ENCODE measurements at places on chromosomes 1 and 21.

DNA sequence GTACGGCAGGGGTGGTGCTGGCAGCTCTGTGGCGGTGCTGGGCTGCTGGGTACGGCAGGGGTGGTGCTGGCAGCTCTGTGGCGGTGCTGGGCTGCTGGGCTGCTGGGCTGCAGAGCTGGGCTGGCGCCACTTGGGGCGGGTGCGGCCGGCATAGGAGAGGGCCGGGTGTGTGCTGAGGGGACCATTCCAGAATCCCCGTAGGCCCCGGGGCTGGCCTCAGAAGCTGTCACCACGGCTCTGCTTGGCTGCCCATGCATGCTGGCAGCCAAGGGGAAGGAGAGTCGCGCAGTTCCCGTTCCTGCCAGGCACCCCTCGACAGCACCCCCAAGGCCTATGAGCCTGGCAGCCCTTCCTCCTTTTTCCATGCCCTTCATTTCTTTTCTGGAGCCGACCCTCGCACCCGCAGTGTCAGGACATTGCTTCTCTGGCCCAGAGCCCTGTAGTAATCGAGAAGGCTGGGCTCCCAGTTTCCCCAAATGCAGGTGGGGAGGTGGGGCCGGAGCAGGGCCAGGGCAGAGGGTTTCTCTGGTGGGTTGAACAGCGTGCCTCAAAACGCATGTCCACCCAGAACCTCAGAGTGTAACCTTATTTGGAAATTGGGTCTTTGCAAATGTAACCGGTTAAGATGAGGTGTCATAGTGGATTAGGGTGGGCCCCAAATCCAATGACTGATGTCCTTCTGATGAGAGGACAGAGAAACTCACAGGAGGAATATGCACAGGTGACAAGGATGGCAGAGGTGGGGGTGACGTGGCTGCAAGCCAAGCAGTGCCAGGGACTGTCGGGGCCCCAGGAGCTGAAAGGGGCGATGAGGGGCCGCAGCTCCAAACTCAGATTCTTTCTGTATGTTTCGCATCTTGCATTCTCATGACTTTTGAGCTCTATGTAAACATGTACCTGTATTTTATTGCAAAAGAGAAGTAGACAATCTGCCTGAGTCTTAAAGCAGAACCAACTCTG is 71.0 kb upstream of the ACTRT2 start:
- no peak overlapping the region for H3K27ac ChIP-seq
- peaks cover 46% of the 10 kb centered on the region for H3K27me3 ChIP-seq
- H3K4me3 ChIP-seq, result no peak overlapping the region

GRCh38 chr21:41777951-41778815 is 11.3 kb upstream of the RIPK4 start:
- H3K27ac ChIP-seq, result no peak overlapping the region
- DNase-seq, result peak; percentile 89
- peaks cover 8% of the 10 kb centered on the region for H3K4me1 ChIP-seq
- no peak overlapping the region for H3K4me3 ChIP-seq
- H3K27me3 ChIP-seq, result peaks cover 38% of the 10 kb centered on the region

DNA sequence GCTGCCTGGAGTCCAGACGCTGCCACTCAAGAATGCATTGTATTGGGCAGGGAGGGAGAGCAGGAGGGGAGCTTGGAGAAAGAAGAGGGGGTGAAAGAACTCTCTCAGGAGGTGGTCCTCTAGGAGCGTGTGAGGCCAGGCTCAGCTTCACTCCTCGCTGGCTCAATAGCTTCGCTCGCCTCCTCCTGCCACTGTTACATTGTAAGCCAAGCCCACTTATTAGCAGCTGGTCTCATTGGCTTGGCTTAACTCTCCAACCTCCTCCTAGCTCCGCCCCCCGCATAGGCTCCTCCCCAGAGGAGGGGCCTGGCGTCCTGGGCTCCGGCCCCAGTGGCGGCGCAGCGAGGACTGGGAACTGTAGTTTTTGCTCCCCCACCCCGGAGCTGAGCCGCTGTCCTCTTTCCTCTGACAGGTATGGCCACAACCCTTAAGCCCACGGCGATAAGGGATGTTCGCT is at the start of gene KCNN3:
KCNN3 (minus strand) TSS at position 167 of the 457 bp plus-strand sequence. CDS start 317 bp downstream, outside the sequence.
- H3K27ac ChIP-seq, result no peak within 1 kb of the TSS
- peaks cover 22% of the 10 kb centered on the region for H3K4me1 ChIP-seq
- peak within 1 kb of the TSS; percentile 52 for H3K4me3 ChIP-seq
- peak; percentile 94 for DNase-seq

DNA sequence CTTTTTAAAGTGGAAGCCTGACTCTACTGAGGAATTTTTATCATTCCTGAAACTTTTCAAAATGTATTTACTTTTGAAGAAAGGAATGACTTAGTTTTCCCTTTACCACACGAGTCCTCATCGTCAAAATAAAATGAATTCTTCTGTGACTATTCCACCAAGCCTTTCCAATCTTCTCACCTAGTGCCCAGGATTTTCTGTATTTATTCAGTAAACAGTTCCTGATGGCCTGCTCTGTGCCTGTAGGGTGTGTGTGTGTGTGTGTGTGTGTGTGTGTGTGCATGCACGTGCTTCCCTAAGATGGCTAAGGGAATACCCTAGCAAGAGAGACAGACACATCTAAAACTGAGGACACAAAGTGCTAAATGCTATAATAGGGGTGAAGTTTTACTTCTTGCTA is 395.0 kb upstream of the USP24 start:
- no peak overlapping the region for H3K4me3 ChIP-seq
- no peaks in the 10 kb centered on the region for H3K36me3 ChIP-seq
- H3K27me3 ChIP-seq, result no peaks in the 10 kb centered on the region
- H3K27ac ChIP-seq, result no peak overlapping the region
- no peaks in the 10 kb centered on the region for H3K4me1 ChIP-seq

DNA sequence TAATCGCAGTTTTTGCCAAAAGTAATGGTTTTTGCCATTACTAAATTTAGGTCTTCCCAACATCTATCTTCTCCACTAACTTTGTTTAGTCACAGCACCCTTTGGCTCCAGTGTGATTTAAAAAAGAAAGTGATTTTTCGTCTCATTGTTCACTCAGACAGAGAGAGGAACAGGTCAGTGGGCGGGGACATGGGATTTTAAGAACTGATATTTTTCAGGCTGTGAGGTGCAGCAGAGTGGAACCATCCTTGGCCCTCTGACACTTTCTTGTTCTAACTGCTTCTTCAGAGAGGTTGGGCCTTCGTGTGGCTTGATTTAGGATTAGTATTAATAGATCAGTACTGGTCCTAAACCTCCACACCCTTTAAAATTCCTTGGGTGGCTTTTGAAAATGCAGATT is 38.8 kb downstream of the CASQ2 start:
- H3K4me3 ChIP-seq, result no peak overlapping the region
- H3K4me1 ChIP-seq, result peaks cover 42% of the 10 kb centered on the region
- H3K27ac ChIP-seq, result no peak overlapping the region
- DNase-seq, result no peak
- H3K36me3 ChIP-seq, result no peaks in the 10 kb centered on the region

GRCh38 chr1:232992227-232992626 is 41.8 kb downstream of the NTPCR start:
- H3K4me1 ChIP-seq, result no peaks in the 10 kb centered on the region
- no peak for DNase-seq
- H3K27me3 ChIP-seq, result no peaks in the 10 kb centered on the region
- H3K36me3 ChIP-seq, result no peaks in the 10 kb centered on the region
- no peak overlapping the region for H3K27ac ChIP-seq

GRCh38 chr21:42414928-42415769 is 11.4 kb downstream of the UBASH3A start:
- no peaks in the 10 kb centered on the region for H3K36me3 ChIP-seq
- no peak overlapping the region for H3K27ac ChIP-seq
- H3K27me3 ChIP-seq, result peaks cover 4% of the 10 kb centered on the region
- H3K4me1 ChIP-seq, result no peaks in the 10 kb centered on the region
- no peak overlapping the region for H3K4me3 ChIP-seq

DNA sequence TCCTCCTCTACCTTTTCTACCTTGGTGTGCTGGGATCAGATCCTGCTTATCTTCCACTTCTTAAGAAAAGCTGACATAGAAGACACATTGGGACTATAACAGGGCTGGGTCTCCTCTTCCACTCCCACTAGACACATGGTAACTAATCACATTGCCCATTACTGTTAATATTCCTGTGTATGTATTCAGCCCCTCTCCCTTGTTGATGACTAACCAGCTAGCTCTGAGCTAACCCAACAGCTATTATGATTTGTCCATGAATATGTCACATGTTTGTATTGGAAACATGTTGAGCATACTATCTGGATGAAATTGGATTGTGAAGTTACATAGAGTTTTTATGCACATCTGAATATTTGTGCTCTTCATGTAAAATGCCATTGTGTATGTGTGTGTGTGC is 52.9 kb downstream of the MPZL1 start:
- H3K27me3 ChIP-seq, result no peaks in the 10 kb centered on the region
- DNase-seq, result no peak
- H3K36me3 ChIP-seq, result peaks cover 48% of the 10 kb centered on the region
- H3K4me1 ChIP-seq, result no peaks in the 10 kb centered on the region
- no peak overlapping the region for H3K27ac ChIP-seq
- H3K4me3 ChIP-seq, result no peak overlapping the region

GRCh38 chr1:37850352-37850955 is 8.9 kb downstream of the MTF1 start:
- no peaks in the 10 kb centered on the region for H3K27me3 ChIP-seq
- H3K36me3 ChIP-seq, result peaks cover 35% of the 10 kb centered on the region
- no peak for DNase-seq
- no peak overlapping the region for H3K4me3 ChIP-seq
- H3K4me1 ChIP-seq, result peaks cover 85% of the 10 kb centered on the region
- peak overlapping the region; percentile 58 for H3K27ac ChIP-seq

GRCh38 chr1:20165522-20165951 is 20.4 kb upstream of the UBXN10 start:
- peaks cover 7% of the 10 kb centered on the region for H3K4me1 ChIP-seq
- DNase-seq, result no peak
- no peaks in the 10 kb centered on the region for H3K36me3 ChIP-seq
- peaks cover 3% of the 10 kb centered on the region for H3K27me3 ChIP-seq
- no peak overlapping the region for H3K4me3 ChIP-seq

DNA sequence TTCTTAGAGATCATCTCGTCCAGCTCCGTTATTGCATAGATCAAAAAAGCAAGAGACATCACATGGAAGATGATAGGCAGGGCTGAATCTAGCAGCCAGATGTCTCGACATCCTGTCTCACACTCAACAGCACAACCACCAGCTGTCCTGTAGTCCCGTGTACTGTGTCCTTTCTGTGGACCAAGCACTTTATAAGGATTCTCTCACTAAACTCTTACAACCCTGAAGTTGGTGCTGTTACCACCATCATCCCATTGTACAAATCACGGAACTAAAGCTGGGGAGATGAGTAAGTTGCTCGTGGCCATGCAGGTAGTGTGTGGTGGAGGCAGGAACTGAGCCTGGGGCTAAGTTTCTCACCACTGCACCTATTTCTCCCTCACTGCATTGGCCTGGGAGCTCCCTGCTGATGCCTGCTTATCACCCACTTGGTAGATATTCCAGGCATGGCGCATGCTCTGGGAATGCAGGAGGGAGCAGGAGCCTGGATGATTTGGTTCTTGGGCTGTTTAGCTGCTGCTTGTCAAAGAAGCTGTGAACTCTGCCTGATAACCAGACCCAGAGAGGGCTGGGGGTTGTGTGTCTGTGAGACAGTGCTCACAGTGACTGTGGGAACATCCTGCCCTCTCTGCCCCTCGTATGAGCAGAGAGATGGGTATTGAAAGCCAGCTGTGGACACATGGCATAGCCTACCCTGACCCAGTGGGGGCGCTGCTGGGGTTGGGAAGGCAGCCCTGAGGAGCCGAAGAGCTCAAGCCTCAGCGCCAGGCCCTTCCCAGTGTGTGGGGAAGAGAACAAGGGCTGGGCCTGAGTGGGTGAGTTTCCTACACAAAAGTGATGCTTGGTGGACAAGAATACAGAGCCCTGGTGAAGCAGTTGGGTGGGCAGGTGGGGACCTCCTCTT is 13.6 kb downstream of the PPFIA4 start:
- H3K4me3 ChIP-seq, result no peak overlapping the region
- no peaks in the 10 kb centered on the region for H3K4me1 ChIP-seq
- H3K27me3 ChIP-seq, result peaks cover 5% of the 10 kb centered on the region
- H3K36me3 ChIP-seq, result no peaks in the 10 kb centered on the region

- no peaks in the 10 kb centered on the region for H3K36me3 ChIP-seq
- no peak for DNase-seq
- H3K27ac ChIP-seq, result no peak overlapping the region
- no peaks in the 10 kb centered on the region for H3K27me3 ChIP-seq
- H3K4me1 ChIP-seq, result no peaks in the 10 kb centered on the region
Observed at GRCh38 chr1:59162665-59163064, 134.2 kb upstream of the FGGY start.

GRCh38 chr1:9128520-9129265 is at the start of gene GPR157:
GPR157 (minus strand) TSS chr1:9129102; CDS start chr1:9129027, 75 bp downstream.
- peak; percentile 95 for DNase-seq
- H3K4me3 ChIP-seq, result peak within 1 kb of the TSS; percentile 69
- no peaks in the 10 kb centered on the region for H3K36me3 ChIP-seq
- H3K27me3 ChIP-seq, result no peaks in the 10 kb centered on the region
- peaks cover 32% of the 10 kb centered on the region for H3K4me1 ChIP-seq
- peak within 1 kb of the TSS; percentile 85 for H3K27ac ChIP-seq

All from lower lobe of right lung (tissue), 2 donors.